NT2/D1 (cell line): ENCODE measurements at places on chromosomes 16 and 17.

DNA sequence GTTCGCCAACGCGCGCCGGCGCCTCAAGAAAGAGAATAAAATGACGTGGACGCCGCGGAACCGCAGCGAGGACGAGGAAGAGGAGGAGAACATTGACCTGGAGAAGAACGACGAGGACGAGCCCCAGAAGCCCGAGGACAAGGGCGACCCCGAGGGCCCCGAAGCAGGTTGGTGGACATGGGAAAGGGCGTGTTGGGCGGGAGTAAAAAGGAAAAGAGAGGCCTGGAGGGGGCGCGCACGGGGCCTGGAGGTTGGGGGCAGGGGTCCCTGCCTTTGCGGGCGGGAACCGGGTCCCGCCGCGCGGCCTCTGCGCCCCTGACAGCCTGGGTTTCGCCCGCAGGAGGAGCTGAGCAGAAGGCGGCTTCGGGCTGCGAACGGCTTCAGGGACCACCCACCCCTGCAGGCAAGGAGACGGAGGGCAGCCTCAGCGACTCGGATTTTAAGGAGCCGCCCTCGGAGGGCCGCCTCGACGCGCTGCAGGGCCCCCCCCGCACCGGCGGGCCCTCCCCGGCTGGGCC lies 2.1 kb downstream of the IRX5 start:
- no peak for DNase-seq

DNA sequence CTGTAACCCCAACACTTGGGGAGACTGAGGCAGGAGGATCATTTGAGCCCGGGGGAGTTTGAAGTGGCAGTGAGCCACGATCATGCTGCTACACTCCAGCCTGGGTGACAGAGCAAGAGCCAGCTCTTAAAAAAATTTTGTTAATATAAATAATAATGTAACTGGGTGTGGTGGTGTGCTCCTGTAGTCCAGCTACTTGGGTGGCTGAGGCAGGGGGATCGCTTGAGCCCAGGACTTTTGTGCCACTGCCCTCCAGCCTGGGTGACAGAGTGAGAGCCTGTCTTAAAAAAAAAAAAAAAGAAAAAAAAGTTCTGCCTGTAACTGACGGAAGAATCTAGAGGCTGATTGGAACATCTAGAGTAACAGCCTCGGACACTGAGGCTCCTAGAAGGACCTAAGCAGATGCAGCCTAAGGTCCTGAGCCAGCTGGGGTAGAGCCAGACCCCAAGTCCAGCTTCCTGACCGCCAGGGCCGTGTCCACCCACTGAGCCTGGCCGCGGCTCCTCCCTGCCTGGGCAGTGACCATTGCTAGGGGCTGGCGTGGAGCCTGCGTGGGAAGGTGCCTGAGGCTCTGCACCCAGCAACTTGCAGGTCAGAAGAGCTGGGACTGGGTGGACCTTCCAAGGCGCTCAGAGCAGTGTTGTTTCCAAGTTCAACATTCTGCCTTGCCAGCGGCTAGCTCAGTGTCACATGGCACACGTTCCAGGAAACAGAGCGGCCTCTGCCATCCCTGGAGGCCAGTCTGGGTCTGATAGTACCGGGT lies 209.4 kb upstream of the CIBAR2 start:
- DNase-seq, result no peak

DNA sequence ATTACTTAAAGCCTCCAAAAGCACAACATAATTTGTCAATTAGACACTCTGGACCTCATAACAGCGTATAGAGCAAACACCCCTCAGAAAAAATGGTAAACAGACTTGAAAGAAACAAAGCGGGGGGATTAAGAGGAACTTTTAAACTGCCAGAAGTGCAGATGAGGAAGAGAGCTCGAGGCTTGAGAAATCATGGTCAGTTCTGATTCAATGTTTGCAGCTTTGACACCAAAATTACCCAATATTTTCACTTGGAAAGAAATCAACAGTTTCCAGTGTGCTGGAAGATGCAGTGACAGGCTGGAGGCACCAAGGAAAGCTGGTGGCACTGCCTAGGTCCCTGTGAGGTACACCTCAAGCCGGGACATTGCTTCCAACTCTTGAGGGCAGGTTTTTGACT lies 180.9 kb upstream of the TOX3 start:
- no peak for DNase-seq

DNA sequence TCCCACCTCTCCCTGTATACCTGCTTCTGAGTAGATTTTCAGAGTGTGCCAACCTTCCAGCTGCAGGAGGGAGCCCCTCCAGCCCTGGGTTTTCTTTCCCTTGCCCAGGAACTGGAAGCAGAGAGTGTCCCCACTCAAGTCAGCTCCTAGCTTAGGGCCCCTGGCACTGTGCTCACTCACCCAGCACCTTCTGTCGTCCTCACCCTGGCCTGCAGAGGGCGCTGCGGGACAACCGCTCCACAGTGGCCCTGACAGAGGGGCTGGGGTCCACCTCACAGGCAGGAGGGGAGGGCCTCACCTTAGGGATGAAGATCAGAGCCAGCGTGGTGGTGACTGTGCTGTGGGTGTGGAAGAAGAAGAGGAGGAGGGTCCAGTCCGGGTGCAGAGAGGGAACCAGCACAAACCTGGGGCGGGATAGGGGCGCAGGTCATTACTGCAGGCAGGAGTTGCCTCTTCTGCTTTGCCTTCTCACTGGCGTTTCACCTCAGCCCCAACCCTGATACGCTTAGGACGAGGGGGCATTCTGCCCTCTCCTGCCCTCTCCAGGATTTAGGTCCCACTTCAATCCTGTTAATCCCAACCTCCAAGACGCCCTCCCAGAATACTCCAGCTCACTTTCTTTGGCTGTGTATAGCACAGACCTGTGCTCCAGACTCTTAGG lies 10.0 kb downstream of the GPR179 start:
- DNase-seq, result no peak

DNA sequence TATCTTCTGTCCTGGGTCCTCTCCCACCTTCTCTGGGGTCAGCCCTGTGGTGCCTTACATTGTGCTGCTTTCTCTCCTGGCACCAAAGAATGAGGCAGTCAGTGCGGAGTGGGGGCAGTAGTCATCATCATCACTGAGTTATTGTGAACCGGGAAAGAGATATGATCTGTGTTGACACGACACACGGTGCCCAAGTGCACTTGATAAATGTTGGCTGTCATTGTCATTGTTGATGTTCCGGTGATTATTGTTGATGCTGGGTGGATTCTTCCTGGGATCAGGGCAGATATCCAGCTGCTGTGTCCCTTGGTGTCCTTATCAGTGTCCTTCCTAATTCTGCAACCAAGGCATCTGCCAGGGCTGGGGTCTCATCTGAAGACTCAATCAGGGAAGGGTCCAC lies 121.7 kb downstream of the ABCC6 start:
- DNase-seq, result no peak

- DNase-seq, result no peak
Measured at GRCh38 chr16:56415875-56416274, 9.5 kb downstream of the AMFR start.

- DNase-seq, result no peak
Measured at GRCh38 chr16:77897129-77897437, 108.7 kb downstream of the VAT1L start.

DNA sequence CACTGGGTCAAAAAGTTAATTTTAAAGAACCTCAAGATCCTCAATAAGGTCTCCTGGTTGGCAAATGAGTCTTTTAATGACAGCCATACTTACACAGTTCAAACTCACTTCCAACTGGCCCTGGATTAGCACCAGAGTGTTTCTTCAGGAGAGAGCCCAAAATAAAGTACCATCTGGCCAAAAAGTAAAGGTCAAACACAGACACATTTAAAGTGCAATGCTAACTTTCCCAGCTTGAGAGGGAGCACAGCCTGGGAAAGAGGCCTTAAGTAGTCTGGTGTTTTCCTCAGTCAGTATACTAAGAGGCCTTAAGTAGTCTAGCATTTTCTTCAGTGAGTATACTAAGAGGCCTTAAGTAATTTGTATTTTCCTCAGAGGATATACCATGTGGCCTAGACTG lies 46.6 kb upstream of the ERN1 start:
- DNase-seq, result no peak

DNA sequence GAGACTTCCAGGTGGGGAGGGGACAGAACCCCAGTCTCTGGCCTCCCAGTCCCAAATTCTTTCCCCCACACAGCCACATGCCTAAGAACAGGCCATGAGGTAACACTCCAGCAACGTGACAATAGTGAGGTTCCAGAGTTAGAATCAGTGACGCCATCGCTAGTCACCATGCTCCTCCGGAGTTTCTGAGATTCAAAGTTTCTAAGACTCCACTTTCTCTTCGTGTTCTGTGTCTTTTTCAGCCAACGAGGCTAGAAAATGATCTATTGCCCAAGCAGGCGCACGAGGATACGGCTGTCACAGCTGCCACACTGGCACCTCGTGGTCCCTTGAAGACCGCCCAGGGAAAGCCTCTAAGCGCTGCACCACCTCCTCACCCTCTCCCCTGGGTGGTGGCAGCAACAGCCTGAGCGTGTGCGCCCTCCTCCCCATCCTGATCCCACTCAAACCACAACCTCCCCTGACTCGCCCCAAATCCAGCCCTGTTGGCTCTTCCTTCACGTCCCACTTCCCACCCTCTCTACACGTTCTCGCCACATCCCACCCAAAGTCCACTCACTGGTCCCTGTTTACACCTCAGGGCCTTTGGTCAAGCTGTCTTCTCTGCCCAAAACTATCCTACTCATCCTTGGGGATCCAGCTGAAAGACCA lies 1.0 kb downstream of the MCRIP1 start:
- no peak for DNase-seq

GRCh38 chr16:3056336-3057180 lies 8.9 kb upstream of the IL32 start:
- no peak for DNase-seq

- DNase-seq, result no peak
Measured at GRCh38 chr16:10070591-10070990, 111.6 kb downstream of the GRIN2A start.

GRCh38 chr16:10224850-10225249 lies 42.6 kb upstream of the GRIN2A start:
- no peak for DNase-seq

GRCh38 chr16:73050201-73051099 lies 2.5 kb upstream of the ZFHX3 start:
- no peak for DNase-seq

DNA sequence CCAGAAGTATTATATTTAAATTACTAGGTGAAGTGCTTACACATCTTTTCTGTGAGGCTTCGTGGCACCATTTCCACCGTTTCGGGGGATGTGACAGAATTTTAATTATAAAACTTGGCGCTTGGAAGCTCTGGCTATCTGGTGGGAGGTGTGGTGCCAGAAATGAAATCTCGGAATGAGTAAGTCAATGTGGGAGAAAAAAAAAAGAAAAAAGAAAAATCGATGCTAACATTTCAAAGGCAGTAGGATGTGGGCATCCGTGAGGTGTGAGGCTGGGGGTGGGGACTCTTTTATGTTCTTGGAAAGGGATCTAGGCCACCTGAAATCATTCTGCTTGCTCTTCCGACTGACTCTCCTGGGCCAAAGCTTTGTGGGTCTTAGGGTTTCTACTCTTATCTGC lies 21.9 kb downstream of the CPPED1 start:
- DNase-seq, result no peak

- DNase-seq, result no peak
Measured at GRCh38 chr17:18950346-18950745, 1.6 kb upstream of the SLC5A10 start.

- DNase-seq, result no peak
Measured at GRCh38 chr17:41013606-41014005, 4.7 kb upstream of the KRTAP3-1 start.

- peak; percentile 30 for DNase-seq
Measured at GRCh38 chr16:13441675-13442074, 478.3 kb upstream of the ERCC4 start.

GRCh38 chr16:21603928-21604327 lies 4.6 kb downstream of the METTL9 start:
- DNase-seq, result no peak

GRCh38 chr17:65902831-65903522 lies 289.0 kb downstream of the CEP112 start:
- DNase-seq, result peak; percentile 1

GRCh38 chr17:77666881-77667395 lies 291.6 kb upstream of the TNRC6C start:
- no peak for DNase-seq

- no peak for DNase-seq
Measured at GRCh38 chr16:68776821-68777485, 39.9 kb downstream of the CDH1 start.

DNA sequence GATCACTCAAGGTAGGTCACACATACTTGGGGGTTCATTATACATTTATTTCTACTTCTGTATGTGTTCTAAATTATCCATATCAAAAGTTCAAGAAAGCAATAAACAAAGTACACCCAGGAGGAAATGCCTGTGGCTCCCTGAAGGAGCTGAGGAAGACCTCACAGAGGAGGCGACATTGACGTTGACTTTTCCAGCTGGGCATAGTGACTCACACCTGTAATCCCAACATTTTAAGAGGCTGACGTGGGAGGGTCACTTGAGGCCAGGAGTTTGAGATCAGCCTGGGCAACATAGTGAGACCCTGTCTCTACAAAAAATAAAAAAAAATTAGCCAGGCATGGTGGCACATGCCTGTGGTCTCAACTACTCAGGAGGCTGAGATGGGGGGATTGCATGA lies 16.3 kb downstream of the ITGAD start:
- DNase-seq, result no peak

DNA sequence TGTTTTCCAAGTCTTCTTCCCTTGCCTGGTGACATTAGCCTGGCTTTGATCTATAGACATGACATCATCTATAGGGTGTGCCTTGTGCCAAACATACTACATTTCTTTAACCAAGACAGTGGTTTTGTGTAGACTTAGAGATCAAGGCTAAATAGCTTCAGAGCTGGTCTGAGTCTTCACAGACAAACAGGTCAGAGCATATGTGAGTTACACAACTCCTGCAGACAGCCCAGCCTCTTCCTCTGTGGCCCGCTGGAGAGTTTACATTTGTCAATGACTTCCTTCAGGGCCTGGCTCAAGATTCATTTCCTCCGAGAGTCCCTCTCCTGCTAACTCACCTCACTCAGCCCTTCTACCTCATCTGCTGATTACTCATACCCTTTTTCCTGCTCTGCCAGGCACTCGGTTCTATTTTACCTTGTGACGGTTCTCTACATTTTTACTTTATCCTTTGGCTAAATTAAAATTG lies 73.1 kb upstream of the TANC2 start:
- DNase-seq, result no peak

DNA sequence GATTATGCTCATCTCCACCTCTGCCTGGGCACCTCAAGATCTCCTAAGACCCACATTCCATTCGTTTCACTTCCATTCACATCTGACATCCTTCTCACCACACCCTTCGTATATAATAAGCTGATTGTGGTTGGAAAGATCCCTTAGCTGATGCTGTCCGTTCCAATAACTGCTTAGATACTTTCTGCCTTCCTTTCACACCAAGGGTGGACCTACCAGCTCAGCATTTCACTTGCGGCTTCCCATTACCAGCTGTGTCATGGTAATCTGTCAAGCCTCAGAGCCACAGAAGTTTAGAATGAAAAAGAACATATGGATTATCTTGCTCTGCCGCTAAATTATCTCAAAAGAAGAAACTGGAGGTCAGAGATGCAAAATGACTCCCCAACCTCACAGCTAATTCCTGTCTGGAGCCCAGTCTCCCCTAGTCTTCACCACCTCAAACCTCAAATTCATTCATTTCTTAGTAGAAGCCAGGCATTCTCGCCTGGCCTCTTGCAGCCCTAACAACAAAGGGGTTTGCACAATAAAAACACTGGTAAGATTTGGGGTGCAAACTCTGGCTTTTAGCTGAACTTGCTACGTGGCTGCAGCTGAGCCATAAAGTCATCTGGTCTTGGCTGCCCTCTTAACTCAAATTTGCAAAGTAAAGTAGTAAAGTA lies 182.8 kb upstream of the HS3ST3A1 start:
- DNase-seq, result no peak

GRCh38 chr17:66724581-66725341 lies 110.2 kb upstream of the CACNG5 start:
- no peak for DNase-seq

GRCh38 chr17:81738801-81739393 lies 26.8 kb downstream of the SLC25A10 start:
- no peak for DNase-seq

- DNase-seq, result no peak
Measured at GRCh38 chr16:48834576-48834975, 224.6 kb upstream of the N4BP1 start.
